ENCODE measurements at places on chromosomes 6 and 20. TPM values are rescaled to one million over a fixed set of nuclear protein-coding genes. Genes with fewer than 3 reads are reported as not detected.

DNA sequence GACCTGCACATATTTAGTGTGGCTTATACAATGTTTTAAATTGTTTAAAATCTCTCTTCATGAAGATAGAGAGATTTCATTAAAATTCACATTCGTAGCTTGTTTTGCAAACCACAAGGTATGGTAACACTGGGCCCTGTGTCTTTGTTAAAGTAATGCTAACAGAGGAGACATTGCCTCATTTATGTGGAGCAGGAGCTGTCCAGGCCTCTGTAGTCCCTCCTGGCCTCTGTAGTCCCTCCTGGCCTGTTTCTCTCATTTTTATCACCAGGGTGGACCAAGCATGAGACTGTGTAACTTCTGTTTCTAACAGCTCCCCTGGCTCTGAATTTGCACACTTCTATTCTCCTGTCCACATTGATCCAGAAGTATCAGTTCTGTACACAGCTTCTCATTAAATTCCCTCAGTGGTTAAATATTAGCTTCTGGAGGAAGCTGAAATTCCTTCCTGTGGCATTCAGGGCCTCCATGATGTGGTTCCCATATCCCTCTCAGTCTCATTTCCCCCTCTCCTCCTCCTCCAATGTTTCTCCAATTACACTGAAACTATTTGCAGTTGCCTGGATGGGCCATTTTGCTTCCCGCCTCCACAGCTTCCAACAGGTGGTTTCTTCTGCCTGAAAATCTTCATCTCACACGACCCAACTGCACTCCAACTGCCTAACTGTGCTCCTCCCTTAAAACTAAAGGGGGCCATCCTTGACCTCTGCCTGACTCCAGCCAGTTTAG, 340.4 kb downstream of the SYNE1 start:
- DNase-seq = no peak

Gene PHACTR3
- not detected for polyA plus RNA-seq

GRCh38 chr20:47929368-47930115, 144.3 kb upstream of the SULF2 start:
- no peak for DNase-seq

DNA sequence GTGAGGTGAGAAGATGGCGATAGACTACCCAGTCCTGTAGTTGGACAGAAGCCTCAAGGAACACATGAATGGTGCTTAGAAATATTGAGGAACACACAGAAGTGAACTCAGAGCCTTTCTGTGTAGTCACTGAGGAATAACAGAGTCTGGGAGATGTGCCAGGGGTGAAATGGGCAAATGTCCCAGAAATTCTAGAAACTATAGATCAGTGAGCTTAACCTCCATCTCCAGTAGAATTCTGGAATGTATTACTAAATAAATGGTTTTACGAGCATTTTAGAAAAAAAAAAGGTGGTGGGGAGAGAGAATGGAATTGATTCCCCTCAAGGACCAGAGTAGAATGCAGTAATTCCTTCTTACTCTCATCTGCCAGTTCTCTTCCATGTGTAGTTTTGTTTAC, 380.0 kb downstream of the LMBRD1 start:
- no peak for DNase-seq

GRCh38 chr6:97322811-97323210, 39.8 kb upstream of the MMS22L start:
- DNase-seq = no peak

Gene GINS1
- 0.28 TPM for polyA plus RNA-seq

DNA sequence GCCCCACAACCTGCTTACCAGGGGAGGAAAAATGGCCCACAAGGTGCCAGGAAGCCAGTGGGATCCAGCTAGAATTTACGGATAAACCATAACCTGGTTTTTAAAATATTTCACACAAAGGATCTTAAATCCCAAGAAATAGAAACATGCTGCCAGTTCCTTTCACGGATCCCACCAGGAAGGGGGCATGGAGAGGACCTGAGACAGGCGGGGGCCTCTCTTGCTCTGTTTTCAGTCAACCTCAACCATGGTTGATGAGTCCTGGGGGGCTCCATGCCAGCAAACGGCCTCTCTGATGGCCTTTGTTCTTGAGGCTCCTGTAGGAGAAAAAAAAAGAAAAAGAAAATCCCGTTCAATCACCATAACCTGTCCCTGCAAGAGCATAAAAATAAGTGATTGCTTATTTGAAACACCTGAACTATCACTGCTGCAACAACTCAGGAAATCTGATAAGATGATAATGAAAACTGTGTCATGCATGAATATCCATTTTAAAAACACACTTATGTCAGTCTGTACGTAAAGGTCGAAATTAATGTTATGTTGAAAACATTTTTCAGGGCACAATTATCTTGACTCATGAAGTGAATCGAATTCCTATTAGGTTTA, 125.8 kb upstream of the CST7 start:
- peak; percentile 21 for DNase-seq

- no peak for DNase-seq
Observed at GRCh38 chr6:162690158-162690557, 37.4 kb downstream of the PRKN start.

Gene SRMS
- not detected for polyA plus RNA-seq

Gene TFAP2A
- not detected for polyA plus RNA-seq

DNA sequence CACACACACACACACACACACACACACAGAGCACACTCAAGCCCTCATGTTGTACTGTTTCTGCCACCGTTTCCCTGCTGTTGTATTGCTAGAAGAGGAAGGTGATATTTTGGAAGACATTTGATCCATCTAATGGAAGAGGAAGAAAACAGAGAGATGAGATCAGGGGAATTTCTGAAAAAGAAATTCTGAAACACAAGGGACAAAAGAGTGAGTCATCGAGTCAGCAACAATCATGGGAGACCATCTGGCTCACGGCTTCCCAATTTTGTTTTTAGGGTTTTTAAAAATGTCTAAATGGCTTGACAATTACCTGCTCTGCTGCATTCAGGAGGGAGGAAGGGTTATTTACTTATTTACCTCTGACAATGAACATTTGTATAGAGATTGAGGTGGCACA, 22.0 kb downstream of the SOX4 start:
- DNase-seq = no peak

DNA sequence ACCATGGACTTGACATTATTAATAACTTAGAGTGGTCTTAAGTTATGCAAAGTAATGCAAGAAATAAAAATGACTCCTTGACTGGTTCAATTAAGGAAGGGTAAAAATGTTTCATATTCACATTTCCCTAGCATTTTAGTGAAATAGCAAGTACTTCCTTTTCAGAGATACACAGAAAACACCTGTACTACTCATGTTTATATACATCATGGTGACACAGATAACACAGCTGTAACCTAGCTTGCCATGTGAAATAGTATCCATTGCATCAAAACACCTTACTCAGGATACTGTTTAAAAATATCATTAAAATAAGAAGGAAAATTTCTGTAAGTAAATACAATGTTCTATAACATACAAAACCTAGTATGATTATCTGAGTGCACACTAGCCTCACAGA, 102.4 kb downstream of the AHI1 start:
- DNase-seq = no peak

DNA sequence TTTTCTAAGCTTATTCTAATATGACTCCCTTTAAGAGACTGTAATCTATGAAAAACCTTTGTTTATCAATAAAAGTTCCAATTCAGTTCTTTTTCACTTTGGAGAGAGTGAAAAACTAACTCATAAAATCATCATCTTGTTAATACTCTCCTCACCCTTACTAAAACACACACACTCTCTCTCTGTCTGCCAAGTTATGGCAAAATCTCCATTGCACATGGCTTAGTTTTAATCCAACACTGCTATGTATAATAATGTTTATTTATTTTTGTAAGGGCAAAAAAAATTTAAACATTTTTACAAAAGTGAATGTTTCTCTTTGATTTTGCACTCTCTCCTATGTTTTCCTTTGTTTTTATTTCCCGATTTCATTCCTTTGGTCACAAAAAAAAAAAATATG, 253.2 kb downstream of the BMP7 start:
- no peak for DNase-seq

Gene HLA-DOB
- not detected for polyA plus RNA-seq

- peak; percentile 76 for DNase-seq
Observed at GRCh38 chr20:11207749-11208502, 534.1 kb upstream of the JAG1 start.

DNA sequence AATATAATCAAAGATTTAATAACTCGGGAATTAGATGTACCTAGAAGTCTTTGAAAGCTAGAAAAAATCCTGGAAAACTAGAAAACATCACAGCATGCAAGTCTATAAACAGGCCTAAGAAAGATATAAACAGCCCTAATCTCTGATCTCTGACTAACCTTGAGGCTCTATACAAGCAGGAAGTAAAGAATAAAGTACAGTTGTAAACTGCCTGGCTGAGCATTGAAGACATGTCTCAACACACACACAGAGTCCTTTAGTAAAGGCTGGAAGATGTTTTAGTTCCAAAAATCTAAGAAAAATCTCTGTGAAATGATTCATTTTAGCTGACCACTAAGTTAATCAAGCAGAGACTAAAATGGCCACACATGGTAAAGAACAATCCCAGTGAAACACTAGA, 774.5 kb downstream of the EYS start:
- DNase-seq = no peak

DNA sequence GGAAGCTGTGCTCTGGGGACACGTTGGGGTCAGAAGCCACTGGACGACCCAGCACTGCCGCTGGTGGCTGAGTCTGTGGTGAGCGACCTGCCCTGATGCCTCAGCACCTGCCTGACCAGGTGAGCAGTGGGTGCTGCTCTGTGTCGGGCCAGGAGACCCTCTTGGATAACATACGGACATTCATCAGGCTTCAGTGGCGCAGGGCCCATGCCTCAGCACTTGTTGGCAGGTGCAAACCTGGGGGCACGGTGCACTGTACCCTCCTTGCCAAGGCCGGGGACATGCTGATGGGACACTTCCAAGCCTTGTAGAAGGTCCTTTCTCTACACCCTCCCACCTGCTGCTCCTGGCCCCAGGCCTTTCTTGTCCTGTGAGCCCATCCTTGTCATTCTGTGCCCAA, 34.1 kb downstream of the MYT1 start:
- DNase-seq = no peak

GRCh38 chr6:132400883-132401617, at the start of gene MOXD1:
TSS of gene MOXD1 (minus strand) at chr6:132401475. CDS start at chr6:132401426, 49 bp downstream.
- peak; percentile 53 for DNase-seq

Gene SCAND1
- polyA plus RNA-seq = 117 TPM

GRCh38 chr20:62694868-62695267, 13.8 kb upstream of the NTSR1 start:
- DNase-seq = no peak

Gene PDE7B
- 1.0 TPM for polyA plus RNA-seq

Gene HLA-DPB1
- polyA plus RNA-seq = 113 TPM

Gene PROKR2
- polyA plus RNA-seq = not detected

Gene PGC
- 2.5 TPM for polyA plus RNA-seq

GRCh38 chr6:163126741-163127140, 287.8 kb upstream of the QKI start:
- DNase-seq = no peak

DNA sequence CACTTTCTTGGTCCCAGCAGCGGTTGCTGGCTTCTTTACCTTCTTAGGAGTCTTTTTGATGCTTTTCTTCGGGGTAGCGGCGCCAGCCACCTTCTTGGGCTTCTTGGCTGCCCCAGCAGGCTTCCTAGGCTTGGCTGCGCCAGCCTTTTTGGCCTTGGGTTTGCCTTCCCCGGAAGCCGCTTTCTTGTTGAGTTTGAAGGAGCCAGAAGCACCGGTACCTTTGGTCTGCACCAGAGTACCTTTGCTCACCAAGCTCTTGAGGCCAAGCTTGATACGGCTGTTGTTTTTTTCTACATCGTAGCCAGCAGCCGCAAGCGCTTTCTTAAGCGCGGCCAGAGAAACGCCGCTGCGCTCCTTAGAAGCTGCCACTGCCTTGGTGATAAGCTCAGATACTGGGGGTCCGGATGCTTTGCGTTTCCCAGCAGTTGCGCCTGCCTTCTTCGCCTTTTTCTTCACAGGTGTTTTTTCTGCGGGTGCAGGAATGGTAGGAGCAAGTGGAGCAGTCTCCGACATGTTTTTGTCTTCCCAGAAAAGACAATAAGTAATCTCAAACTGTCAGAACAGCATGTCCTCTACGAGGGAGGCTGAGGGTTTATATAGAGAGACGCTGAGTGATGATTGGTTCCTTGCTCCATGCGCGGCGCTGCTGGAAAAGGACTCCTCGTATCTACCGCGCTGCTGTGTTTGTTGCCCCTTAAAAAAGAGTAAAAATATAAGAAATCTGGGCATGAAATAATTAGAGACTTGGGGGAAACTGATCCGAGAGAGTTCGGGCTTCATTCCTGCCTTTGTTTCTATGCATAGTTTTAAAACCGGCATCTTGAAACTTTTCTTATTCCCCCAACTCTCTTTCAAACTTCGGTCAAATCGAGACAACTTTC, 130.3 kb upstream of the BTN3A2 start:
- DNase-seq = no peak

Gene TCF19
- polyA plus RNA-seq = 4.2 TPM
